ENCODE measurements at places on chromosomes 6 and 20.

GRCh38 chr20:17014217-17014616 is 212.6 kb upstream of the PCSK2 start:
- no peak for DNase-seq

DNA sequence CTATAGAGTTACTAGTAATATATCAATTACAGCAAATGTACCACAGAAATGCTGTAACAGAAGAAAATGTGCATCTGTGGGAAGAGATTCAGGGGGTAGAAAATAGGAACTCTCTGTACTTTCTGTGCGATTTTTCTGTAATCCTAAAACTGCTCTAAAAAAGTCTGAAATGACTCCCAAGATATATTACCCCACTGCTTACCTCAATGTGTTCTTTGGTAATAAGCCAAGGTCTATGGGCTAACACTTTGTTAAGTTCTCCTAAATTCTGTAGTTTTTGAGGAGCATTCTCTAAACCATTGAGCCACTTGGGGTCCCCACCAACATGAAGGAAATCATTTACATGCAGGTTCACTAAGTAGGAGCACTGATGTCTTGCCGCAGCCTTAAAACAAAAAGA is 94.4 kb downstream of the SESN1 start:
- no peak for DNase-seq

DNA sequence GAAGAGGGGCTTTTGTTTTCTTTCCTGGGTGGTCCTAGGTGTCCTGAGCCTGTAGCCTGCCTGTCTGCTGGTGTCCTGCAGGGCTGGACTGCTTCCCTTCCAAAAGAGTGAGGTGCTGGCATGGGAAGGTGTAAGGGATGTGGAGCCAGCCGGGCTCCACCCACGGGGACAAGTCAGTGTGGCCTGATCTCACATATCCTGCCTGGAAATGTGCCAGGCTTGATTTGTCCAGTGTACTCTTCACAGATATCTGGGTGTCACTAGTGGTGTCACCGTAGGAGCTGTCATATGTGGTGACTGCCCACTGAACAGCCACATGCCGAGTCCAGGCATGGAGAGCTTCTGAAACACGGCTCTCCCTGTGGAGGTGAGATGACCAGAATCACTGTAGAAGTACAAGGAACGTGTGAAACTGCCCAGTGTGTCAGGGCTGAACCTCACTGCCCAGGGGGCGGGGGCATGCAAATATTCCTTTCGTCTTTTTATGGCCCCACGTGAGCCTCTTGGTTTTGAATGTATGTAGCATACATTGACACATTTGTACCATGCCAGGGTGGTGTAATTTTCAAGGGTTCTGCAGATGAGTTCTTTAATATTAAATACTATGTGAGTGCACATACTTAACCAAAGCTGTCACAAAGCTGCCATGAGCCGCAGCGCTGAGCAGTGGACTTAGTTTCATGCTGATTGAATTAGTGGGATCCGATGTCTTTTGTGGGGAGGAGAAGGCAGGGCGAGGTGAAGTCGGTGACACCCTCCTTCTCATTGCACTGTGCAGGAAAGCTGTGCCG is 55.8 kb downstream of the CDH4 start:
- DNase-seq = no peak

GRCh38 chr6:108564178-108564577 is 3.5 kb downstream of the FOXO3 start:
- no peak for DNase-seq

GRCh38 chr20:23027721-23028120 is 7.4 kb upstream of the SSTR4 start:
- no peak for DNase-seq

DNA sequence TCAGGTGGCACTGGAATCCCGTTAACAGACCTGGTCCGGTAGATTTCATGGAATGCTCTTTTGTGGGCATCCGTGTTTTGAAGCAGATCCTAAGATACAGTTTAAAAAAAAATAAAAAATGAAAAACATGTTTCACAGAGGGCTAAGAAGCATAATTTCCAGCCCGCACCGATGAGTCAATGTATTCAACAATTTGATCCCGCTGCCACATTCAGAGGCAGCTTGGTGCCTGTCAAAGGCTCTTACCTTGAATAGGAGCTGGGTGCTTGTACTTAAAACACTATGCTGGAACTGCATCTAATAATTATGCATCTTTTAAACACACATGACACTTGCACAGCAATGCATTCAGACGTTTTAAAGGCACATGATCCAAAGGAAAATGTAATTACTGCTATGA is 164.8 kb downstream of the SYNE1 start:
- DNase-seq = no peak
